DMS79 treated with DMSO at 0.1 percent for 48 hours (cell line): ENCODE measurements at places on chromosomes 11 and 22.

DNA sequence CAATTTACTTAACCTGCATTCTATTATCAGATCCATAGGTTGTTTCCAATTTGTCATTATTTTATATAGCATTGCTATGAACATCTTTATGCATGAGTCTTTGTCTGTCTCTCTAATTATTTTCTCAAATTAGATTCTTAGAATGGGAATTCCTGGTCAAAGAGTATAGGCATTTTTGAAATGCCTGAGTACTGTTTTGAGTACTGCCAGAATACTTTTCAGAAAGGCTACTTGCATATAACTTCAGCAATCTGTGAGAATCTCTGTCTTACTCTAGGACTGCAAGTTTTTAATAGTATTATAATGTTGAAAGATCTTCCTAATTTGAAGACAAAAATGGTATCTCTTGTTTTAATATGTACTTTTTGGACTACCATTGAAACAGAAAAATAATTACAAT lies 56.6 kb downstream of the KCNC1 start:
- DNase-seq, result no peak

- DNase-seq, result peak; percentile 35
These were observed 119.5 kb upstream of the NARS2 start for GRCh38 chr11:78694152-78694551.

DNA sequence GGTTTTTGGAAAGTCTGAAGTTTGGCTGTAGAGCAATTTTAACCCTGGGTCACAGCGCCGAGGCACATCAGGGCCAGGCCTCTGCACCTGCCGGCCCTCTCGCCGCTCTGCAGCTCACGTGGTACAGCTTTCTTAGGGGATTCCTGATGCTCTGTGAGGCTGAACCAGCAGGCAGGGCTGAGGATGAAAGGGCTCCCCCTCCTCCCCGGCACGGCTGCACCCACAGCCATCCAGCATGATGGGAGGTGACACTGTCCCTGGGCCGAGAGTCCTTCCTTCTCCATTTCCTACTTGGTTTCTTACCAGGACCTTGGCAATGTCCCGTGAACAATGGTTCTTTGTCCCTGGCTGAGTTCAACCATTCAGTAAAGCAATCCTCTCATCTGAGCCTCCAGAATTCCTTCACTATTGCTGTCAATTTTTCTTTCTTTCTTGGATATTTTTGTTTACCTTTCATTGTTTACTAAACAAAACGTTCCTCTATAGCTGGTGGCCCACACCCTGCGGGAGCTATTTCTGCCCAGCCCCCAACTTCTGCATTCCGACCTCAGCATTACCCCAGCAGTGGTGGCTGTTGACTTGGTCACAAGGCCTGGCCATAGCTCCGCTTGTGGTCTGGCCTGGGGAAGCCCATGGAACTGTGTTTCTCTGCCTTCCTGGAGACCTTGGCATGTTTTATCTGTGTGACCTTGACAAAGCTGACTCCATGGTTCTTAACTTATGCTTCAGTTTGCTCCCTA lies 172.8 kb upstream of the B3GAT1 start:
- no peak for DNase-seq

DNA sequence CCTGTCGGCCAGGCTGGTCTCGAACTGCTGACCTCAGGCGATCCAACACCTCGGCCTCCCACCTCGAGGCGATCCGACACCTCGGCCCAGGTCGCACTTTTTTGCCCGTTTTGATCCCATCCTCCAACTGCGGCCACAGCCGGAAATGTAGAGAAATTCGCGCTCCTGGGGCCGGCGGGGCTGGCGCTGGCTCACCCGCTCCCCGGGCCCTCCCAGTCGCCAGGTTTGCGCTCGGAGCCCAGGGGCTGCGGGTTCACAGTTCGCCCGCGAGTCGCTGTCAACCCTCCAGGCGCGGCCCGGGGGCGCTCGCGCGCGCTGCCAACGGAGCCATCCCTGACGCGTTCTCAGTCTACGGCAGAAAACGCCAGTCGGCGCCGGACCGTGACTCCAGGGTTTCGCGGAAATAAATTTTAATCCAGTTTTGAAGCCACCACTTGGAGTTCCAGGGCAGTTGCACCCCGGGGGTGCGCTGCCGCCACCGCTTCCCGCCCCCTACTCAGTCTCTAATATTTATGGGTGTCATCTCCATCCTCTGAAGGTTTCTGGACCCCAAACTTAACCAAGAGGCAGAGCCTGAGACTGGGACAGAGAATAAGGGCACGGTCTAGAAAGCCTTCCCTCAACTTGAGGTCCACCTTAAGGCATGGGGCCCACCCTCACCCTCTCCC lies 1.5 kb upstream of the KLHDC7B start:
- peak; percentile 38 for DNase-seq

- DNase-seq, result no peak
These were observed 6.4 kb upstream of the KCNJ11 start for GRCh38 chr11:17394743-17395390.
